ENCODE measurements at places on chromosomes 11 and 22.

- no peak for DNase-seq
Observed at GRCh38 chr11:2790568-2790921, 90.8 kb upstream of the KCNQ1OT1 start.

GRCh38 chr11:3002351-3002861 is 10.3 kb upstream of the NAP1L4 start:
- DNase-seq = no peak

- no peak for DNase-seq
Observed at GRCh38 chr11:113377681-113378412, 9.7 kb upstream of the ANKK1 start.

DNA sequence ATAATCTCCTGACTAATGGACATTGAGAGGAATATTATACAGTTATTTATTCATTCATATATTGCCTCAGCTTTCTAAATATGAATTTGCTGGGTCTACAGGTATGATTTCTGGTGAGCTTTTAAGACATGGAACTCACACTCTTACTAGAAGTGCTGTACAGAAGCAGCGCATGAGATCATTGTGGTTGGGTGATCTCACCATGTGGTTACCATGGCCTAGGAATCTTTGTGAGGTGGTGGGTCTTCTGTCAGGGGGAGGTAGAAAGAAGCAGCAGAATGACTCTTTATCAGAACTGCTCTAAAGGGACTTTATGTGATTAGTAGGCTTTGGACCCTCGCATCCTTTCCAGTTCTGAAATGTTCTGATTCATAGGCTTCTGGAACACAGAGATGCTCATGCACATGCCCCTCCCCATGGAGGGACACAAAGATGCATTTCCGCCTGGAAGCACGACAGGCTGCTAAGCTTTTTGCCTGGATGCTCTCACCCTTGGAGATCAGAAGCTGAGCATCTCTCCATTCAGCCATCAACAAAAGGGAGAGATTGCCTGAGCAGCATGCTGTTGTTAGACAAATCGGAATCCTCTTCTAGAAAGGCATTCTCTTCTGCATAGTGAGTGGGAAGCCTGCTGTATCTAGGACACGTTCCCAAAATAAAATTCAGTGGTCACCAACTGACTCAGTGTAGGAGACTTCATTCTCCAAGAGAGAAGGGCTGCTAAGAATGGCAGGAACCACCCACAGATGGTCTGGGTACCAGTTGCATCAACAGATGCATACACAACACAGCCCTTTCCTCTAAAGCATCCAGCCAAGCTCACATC is 51.3 kb downstream of the KIRREL3 start:
- DNase-seq = no peak

DNA sequence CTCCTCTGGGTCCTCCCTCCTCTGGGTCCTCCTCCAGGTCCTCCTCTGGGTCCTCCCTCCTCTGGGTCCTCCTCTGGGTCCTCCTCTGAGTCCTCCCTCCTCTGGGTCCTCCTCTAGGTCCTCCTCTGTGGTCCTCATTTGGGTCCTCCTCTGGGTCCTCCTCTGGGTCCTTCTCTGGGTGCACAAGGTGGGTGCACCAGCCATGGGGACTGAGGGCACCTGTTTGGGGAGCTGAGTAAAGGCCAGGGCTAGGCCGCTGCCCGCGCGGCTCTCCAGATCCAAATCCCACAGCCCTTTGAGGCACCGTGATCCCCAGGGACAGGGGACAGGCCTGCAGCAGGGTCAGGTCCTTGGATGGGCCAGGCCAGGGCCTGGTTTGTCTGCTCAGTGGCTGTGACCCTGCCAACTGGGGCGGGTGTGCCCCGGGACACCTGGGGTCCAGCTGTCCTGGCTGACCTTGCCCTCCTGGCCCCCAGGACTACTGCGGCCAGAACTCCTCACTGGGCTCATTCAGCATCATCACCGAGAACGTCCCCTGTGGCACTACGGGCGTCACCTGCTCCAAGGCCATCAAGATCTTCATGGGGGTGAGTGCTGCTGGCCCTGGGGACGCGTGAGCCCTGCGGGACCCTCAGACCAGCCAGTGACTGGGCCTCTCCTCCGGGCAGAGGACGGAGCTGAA is 12.7 kb downstream of the MUC2 start:
- no peak for DNase-seq

- DNase-seq = no peak
Observed at GRCh38 chr11:106770489-106771085, 247.7 kb downstream of the GUCY1A2 start.

GRCh38 chr11:68574308-68574707 is 110.0 kb upstream of the GAL start:
- DNase-seq = no peak

GRCh38 chr11:72396041-72396440 is 38.3 kb downstream of the CLPB start:
- DNase-seq = no peak

DNA sequence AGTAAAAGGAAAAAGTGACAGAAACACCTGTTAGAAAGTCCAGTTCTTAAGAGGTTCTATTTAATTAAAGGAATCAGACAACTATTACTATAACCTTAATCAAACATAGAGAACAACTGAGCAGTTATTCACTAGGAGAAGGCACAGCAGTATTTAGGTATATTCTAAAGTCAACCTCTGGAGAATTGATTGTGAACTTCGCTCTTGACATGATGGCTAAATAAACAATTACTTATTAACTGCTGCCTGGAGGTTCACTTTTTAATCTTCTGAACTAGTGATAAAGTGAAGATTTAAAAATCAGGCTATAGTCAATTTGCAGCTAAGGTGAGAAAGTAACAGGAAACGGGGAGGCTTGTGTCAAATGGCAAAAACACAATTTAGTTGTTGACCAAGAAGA is 557.3 kb downstream of the FAM181B start:
- DNase-seq = no peak

Measured in NCI-H1436 (cell line).